ENCODE measurements at places on chromosomes 7 and 10. TPM values are rescaled to one million over a fixed set of nuclear protein-coding genes. Genes with fewer than 3 reads are reported as not detected.
A peak's percentile ranks its signal among the peaks of the same experiment; 100 is the strongest.

DNA sequence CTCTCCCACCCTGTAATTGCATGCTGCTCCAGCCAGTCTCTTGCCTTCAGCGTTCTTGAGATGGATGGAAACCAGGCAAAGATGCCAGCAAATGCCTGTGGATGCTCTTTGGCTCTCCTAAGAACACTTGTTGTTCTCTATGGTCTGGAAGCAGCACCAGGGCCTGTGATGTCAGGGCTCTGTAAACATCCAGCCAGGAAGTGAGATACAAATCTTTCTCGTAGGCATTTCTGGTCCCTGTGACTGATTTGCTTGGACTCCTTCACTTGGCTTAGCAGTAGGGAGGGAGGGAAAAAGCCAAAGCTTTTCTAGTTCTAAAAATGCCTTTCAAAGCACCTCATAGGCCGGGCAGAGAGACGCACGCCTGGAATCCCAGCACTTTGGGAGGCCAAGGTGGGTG lies 201.3 kb downstream of the REEP3 start:
- peaks cover 32% of the 10 kb centered on the region for H3K4me1 ChIP-seq
- no peaks in the 10 kb centered on the region for H3K27me3 ChIP-seq
- H3K36me3 ChIP-seq = no peaks in the 10 kb centered on the region

DNA sequence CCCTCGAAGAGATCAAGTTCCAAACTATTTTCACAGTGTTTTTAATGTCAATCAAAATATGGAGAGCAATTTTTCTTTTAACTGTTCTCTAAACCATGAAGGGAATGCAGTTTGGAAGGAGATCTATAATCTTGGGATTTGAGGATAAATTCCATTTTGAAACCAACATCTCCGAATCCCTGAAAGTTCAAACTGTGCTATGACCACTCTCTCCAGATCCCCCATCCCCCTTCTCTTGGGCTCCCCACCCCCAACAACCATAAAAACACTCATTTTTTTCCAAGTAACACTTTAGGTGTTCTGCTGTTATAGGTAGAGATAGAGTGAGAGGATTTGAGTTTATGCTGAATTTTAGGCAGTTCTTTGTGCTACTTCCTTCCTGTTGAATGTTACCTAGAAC lies 1.7 kb downstream of the CALD1 start:
- DNase-seq = no peak
- peak overlapping the region; percentile 84 for H3K27ac ChIP-seq
- H3K4me1 ChIP-seq = peaks cover 9% of the 10 kb centered on the region
- H3K36me3 ChIP-seq = no peaks in the 10 kb centered on the region
- no peaks in the 10 kb centered on the region for H3K27me3 ChIP-seq

DNA sequence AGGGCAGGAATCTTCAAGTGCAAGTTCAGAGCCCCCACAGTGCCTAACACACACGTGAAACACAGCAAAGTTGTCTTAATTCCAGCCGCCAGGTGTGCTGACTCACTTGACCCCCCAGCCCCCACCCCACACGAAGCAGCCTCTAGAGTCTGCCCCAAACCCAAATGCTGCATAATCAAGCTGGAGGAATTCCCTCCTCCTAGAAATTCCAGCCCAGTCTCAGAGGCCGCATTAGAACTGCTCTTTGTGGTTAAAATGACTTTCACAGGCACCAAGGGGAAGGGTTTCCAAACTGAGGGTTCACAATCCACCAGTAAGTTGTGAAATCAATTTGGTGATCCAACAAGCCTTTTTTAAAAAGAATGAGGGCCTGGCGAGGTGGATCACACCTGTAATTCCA lies 67.0 kb upstream of the PLXNA4 start:
- no peaks in the 10 kb centered on the region for H3K27me3 ChIP-seq
- no peak overlapping the region for H3K4me3 ChIP-seq
- no peak overlapping the region for H3K27ac ChIP-seq
- H3K36me3 ChIP-seq = no peaks in the 10 kb centered on the region

DNA sequence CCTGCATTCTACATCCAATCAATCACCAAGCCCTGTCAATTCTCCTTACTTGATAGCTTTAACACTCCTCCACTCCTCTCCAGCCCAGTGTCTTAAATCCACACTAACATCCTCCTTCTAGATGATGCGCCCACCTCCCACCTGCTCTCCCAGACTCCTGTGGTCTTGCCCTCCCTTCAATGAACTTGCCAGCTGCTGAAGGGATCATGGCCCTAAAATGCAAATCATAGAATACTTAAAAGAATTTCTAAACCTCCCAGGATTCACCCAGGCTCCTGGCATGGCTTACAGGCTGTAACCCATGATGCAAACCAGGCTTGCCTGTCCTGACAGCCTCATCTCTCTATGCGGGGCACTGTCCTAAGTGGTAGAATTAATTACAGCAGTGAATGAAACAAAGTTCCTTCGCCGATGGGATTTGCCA lies 43.6 kb downstream of the SYPL1 start:
- H3K36me3 ChIP-seq = no peaks in the 10 kb centered on the region
- H3K4me3 ChIP-seq = no peak overlapping the region
- DNase-seq = no peak
- H3K27me3 ChIP-seq = no peaks in the 10 kb centered on the region
- H3K27ac ChIP-seq = no peak overlapping the region

DNA sequence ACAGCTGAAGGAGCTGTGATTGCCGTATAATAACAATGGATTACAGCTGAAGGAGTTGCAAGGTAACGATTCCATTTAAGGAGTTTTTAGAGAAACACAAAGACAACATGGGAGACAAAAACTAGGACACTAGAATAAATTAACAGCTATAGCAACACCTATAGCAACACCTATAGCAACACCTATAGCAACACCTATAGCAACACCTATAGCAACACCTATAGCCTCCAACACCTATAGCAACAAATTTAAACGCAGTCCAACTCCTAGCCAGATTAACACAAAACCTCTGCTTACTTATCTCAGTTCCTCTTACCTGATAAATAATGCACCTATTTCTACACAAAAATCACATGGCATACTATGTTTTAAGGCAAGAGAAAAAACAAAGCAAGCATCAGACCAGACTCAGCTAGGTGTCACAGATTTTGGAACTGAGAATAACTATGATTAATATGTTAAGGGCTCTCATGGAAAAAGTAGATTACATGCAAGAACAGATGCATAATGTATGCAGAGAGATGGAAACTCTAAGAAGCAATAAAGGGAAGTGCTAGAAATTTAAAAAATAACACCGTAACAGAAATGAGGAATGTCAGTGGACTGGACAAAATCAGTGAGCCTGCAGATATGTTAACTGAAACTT lies 55.7 kb upstream of the SRPK2 start:
- DNase-seq = no peak
- no peak overlapping the region for H3K27ac ChIP-seq
- H3K4me3 ChIP-seq = no peak overlapping the region
- H3K4me1 ChIP-seq = no peaks in the 10 kb centered on the region

GRCh38 chr10:58575491-58575890 lies 62.8 kb downstream of the BICC1 start:
- H3K4me3 ChIP-seq = no peak overlapping the region
- no peaks in the 10 kb centered on the region for H3K36me3 ChIP-seq
- no peaks in the 10 kb centered on the region for H3K27me3 ChIP-seq
- DNase-seq = no peak
- no peak overlapping the region for H3K27ac ChIP-seq

Gene PTF1A
- total RNA-seq = not detected

Gene DDX56
- 45.8 TPM for total RNA-seq

Gene EPHA1
- total RNA-seq = 9.0 TPM

Gene LRRTM3
- total RNA-seq = not detected

DNA sequence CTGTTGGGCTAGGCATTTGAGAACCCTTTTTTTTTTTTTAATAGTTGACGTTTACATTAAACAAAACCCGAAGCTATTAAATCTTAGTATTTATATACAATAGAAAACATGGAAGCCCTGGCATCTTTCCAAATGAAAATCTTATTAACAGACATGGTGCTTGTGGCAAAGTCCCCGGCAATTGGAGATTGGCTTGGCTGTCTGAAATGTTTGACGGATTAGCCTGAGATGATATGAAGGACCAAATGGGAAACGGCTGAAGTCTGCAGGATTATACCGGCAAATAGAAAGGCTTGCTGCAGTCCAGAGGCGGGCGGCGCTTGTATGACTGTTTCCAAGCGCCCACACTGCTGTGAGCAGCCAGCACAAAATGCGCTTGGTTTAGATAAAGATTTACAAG lies 105.6 kb downstream of the BUB3 start:
- H3K27ac ChIP-seq = no peak overlapping the region
- no peak overlapping the region for H3K4me3 ChIP-seq
- no peaks in the 10 kb centered on the region for H3K4me1 ChIP-seq
- H3K36me3 ChIP-seq = no peaks in the 10 kb centered on the region

DNA sequence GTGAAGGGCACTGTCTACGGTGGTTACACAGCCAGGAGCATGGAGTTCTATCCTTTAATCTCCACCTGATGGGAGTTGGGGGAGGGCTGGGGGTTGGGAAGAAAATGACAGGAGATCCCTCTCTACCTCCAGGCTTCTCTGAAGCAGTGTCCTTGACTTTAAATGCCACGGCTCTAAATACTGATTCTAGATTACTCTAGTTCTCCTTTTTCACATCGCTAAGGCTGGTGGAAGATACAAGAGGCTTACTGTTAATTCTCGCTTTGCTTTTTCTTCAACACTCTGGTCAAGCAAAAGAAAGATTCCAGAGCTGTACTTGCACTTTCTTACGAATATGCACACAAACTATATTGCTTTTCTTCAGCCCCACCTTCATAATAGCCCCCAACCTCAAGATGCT lies 30.5 kb downstream of the ARL3 start:
- H3K4me3 ChIP-seq = no peak overlapping the region
- no peak overlapping the region for H3K27ac ChIP-seq
- no peak for DNase-seq
- H3K36me3 ChIP-seq = peaks cover 16% of the 10 kb centered on the region
